Left colon (tissue), 2 donors: ENCODE measurements at places on chromosomes 3 and 15. TPM values are rescaled to one million over a fixed set of nuclear protein-coding genes. Genes with fewer than 3 reads are reported as not detected.

SAMMSON gene
- not detected for total RNA-seq

NDUFAF3 gene
- total RNA-seq = 70.1 TPM

- no peak for DNase-seq
Observed at GRCh38 chr3:187994221-187995042, 159.5 kb upstream of the LPP start.

DNA sequence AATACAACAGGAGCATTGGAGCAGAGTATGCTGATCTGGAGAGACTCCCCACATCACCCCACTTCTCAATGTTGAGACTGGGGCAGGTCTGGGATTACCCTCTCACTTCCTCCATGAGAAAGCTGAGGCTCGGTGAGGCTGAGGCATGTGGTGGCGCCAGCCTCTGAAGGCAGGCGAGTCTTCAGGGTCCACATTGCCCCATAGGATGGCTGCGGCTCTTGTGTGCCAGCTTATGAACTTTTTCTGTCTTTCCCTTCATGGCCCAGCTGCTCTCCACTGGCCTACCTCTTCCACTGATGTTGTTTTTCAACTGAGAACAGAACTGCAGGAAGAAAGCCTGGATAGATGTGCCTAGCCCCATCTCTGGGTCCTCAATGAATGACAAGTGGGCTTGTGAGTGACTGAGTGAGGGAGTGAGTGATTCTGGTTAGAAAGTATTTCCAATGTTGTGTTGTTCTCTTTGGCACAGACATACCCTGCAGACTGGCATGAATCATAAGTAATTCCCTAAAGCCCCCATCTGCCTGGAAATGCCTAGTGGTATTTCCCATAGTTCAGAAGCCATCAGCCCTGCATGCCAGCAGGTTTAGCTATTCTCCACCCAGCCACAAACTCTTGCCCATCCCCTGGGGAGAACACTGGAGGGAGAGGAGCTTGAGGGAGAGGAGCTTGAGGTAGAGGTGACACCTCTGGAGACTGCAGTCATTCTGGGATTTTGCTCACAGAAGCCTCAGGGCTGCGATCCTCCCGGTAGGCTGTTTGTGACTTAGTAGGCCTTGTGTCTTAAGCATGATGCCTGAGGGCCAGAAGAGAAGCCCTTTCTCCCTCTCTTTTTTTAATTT, 56.9 kb downstream of the AMOTL2 start:
- DNase-seq = no peak

DNA sequence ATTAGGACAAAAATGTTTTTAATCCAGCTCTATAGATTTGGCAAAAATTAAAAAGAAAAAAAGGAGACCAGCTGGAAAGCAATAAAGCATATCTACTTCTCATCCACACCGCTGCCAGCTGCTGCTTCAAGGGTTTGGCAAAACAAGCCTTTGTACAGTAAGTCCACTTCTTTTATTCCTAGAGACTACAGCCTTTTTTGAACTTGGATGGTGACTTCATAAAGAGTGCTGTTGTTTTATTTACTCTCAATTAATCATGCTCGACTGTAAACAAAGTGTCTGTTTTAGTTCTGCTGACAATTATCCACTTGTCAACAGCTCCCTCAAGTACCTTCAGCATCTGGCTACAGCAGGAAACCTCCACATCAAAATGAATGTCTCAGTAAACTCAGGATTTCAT, 12.3 kb upstream of the FOXB1 start:
- no peak for DNase-seq
